ENCODE measurements at places on chromosomes 16 and 17.
A peak's percentile ranks its signal among the peaks of the same experiment; 100 is the strongest.

- DNase-seq: no peak
Observed at GRCh38 chr16:54324716-54325115, 38.1 kb upstream of the IRX3 start.

DNA sequence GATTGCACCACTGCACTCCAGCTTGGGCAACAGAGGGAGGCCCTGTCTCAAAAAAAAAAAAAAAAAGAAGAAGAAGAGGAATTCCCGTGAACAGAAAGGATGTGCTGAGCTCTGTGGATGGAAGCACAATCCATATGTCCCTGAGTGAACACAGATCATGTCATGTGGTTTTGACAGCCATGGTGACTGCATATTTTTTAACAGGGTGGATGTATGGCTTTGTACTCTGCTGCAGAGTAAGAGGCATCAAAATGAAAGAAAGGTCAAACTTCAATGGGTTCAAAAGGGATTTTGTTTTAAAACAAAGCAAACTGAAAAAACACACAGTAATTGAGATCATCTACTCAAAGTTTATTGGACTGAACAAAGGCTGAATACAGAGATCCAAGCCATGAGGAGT lies 31.5 kb downstream of the MXRA7 start:
- no peak for DNase-seq

DNA sequence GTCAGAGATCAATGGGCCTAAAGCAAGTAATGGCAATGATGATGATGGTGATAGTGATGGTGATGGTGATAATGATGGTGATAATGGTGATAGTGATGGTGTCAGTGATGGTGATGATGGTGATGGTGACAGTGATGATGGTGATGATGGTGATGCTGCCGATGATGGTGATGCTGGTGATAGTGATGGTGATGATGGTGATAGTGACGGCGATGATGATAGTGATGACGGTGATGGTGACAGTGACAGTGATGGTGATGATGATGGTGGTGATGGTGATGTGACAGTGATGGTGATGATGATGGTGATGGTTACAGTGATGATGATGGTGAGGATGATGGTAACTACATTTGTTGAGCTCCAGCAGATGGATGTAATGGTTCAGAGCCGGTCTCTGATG lies 30.8 kb upstream of the OR4D1 start:
- DNase-seq: no peak

GRCh38 chr17:4708436-4708835 lies 2.0 kb upstream of the ARRB2 start:
- DNase-seq: peak; percentile 31

DNA sequence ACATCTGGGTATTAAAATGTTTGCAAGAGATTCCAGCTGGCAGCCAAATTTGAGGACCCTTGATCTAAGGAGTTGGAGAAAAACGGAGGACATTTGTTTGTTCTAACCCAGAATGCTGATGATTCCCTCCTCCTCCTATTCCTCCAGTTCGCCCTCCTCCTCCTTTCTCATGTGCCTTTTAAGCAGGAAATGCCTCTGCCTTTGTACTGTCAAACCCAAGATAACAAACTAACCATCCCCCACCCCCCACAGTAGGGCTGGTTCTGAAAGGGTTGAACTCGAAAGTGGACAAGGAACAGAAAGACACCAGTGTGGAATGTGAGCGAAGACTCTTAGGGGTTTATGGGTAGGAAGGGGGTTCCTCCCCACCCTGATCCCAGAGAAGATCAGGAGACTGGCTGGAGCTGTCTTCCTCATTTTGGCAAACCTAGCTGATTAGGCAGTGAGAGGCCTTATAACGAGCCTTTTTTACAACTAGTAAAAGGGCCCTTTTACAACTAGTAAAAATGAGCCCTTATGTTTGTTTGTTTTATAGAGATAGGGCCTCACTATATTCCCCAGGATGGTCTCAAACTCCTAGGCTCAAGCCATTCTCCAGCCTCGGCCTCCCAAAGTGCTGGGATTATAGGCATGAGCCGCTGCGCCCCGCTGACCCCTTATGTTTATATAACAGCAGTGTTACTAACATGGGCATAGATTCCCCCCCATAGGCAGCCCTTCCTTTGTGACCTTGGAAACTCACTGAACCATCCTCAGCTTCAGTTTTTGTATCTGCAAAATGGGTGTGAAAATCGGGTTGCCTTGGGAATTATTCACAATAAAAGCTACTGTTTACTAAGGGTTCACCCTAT lies 975 bp downstream of the CHD9 start:
- peak; percentile 65 for DNase-seq

GRCh38 chr16:24737391-24737871 lies 8.0 kb downstream of the TNRC6A start:
- DNase-seq: no peak

DNA sequence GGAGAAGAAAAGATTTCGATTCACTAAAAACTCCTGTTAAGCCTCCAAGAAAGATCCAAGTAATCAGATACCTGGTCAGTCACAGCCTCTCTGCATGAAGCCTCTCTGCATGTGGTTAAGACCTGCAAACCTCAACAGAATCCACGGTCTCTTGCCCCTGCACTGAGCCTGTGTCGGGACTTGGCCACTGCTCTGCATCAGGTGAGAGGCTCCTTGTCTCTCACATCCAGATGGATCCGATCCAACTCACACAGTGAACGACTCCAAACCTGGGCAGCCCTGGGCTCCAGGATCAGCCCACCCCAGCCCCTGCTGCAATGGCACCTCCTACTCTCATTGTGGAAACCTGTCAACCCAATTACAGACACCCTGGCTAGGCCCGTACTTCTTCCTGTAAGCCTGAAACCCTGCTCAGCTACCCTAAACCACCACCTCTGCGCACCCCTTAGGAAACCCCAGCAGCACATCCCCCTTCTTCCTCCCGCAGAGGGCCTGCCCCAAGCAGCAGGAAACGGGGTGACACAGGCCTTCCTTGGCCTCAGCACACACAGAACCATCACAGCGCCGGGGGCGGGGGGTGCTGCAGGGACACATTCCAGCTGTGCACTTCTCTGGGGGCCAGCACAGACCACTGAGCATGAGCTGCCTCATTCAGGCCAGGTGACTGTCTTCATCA lies 129.5 kb downstream of the ANKRD11 start:
- DNase-seq: peak; percentile 67

All from H7 (cell line).